GM12878 (cell line): ENCODE measurements at places on chromosomes 4 and X.

DNA sequence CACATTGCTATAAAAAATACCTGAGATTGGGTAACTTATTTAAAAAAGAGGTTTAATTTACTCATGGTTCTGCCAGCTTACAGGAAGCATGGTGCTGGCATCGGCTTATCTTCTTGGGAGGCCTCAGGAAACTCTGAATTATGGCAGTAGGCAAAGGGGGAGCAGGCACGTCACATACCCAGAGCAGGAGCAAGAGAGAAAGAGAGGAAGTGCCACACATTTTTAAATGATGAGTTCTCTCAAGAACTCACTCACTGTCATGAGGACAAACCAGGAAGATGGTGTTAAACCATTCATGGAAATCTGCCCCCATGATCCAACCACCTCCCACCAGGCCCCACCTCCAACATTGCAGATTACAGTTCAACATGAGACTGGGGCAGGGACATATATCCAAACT is 10.0 kb upstream of the AFF1 start:
- H3K36me3 ChIP-seq = no peaks in the 10 kb centered on the region
- peaks cover 13% of the 10 kb centered on the region for H3K4me1 ChIP-seq
- no peaks in the 10 kb centered on the region for H3K27me3 ChIP-seq
- no peak overlapping the region for H3K27ac ChIP-seq
- no peak overlapping the region for H3K4me3 ChIP-seq

DNA sequence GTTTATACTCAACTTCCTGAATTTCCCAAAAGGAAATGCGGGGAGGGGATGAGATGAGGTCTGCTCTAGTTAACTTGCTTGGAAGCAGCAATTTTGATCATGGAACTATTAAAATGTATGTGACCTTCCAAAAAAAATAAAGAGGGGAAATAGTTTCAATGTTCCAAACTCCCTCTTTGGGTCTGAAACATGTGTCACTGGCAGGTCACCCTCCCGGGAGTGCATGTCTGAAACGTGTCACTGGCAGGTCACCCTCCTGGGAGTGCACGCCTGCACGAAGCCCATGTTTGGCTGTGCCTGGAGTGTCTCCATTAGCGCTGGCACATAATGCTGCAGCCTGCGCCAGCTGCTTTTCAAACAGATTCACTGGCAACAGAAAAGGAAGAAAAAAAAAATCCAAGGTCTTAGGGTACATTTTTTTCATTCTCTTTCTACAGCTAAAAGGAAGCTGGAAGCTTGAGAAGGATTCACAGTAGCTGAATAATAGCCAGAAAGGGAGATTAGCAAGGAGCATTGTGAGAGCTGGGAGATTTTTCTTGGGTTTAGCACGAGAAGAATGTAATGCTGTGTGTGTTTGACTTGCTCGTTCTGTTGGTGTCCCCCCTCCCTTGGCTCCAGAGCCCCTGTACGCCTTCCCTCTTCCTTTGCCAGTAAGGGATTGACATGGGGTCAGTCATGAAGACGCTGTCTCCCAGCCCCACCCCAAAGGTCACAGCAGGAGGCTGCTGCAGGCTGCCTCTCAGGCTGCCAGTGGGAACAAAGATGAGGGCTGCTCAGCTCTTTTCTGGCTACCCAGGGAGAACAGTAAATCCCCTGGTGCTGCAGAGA is 39.2 kb upstream of the TLR3 start:
- H3K27me3 ChIP-seq = peaks cover 2% of the 10 kb centered on the region
- no peak for DNase-seq
- no peak overlapping the region for H3K27ac ChIP-seq
- H3K36me3 ChIP-seq = no peaks in the 10 kb centered on the region
- H3K4me3 ChIP-seq = no peak overlapping the region

GRCh38 chr4:8771666-8772065 is 100.0 kb downstream of the HMX1 start:
- no peaks in the 10 kb centered on the region for H3K4me1 ChIP-seq
- H3K27ac ChIP-seq = no peak overlapping the region
- DNase-seq = no peak
- H3K36me3 ChIP-seq = no peaks in the 10 kb centered on the region
- no peak overlapping the region for H3K4me3 ChIP-seq
- no peaks in the 10 kb centered on the region for H3K27me3 ChIP-seq

GRCh38 chr4:1854752-1855151 is 1.2 kb downstream of the LETM1 start:
- H3K36me3 ChIP-seq = no peaks in the 10 kb centered on the region
- no peak for DNase-seq
- H3K4me3 ChIP-seq = peak overlapping the region; percentile 95
- H3K4me1 ChIP-seq = peaks cover 21% of the 10 kb centered on the region

DNA sequence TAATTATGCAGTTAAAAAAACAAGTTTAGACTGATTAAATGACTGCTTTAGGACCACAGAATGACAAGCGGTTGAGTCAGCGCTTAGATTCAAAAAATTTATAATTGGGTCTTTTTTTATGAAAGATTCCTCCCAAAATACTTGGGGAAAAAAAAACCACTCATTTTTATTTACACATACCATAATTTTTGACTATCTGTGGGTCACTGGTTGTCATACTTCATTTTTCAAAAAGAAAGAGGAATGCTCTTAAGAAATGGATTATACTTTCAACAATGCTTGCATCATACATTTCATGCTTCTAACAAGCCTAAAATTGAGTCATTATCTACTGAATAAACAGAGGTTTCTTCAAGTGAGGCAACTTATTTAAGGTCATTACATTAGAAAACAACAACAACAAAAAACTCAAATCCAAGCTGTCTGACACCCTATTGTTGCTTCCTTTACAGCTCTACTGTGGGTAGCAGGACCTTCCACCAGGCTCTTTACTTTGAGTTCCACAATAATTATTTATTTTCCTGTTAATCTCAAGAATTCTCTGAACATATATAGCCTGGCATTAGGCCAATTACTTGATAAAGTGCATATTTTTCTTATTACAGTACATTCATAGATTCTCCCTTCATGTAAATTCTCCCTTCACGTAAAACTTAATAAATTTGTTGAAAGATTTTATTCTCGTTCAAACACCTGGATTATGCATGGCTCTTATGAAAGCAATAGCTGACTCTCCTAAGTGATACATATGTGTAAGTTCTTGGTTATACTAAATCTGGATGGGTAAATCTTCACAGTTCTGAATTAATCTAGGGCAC is 445.5 kb downstream of the PCDH10 start:
- H3K27me3 ChIP-seq = no peaks in the 10 kb centered on the region
- DNase-seq = no peak
- no peak overlapping the region for H3K4me3 ChIP-seq
- no peaks in the 10 kb centered on the region for H3K36me3 ChIP-seq
- no peaks in the 10 kb centered on the region for H3K4me1 ChIP-seq

DNA sequence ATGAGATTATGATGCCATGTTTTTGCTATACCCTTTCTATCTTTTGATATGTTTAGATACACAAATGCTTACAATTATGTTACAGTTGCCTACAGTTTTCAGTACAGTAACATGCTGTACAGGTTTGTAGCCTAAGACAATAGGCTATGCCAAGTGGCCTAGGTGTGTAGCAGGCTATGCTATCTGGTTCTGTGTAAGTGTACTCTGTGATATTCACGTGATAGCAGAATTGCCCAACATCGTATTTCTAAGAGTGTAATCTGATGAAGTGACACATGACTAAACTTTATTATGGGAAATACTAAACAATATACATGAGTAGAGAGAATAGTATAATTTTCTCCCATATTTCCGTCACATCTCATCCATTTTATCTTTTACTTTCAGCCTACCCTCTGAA is 97.0 kb downstream of the CLDN22 start:
- no peaks in the 10 kb centered on the region for H3K36me3 ChIP-seq
- no peaks in the 10 kb centered on the region for H3K4me1 ChIP-seq
- H3K4me3 ChIP-seq = no peak overlapping the region

- no peak overlapping the region; the same call in 1 of the 2 replicates for H3K27ac ChIP-seq
- H3K36me3 ChIP-seq = no peaks in the 10 kb centered on the region
- H3K27me3 ChIP-seq = no peaks in the 10 kb centered on the region
Measured at GRCh38 chrX:153983321-153983801, 10.8 kb downstream of the TMEM187 start.

DNA sequence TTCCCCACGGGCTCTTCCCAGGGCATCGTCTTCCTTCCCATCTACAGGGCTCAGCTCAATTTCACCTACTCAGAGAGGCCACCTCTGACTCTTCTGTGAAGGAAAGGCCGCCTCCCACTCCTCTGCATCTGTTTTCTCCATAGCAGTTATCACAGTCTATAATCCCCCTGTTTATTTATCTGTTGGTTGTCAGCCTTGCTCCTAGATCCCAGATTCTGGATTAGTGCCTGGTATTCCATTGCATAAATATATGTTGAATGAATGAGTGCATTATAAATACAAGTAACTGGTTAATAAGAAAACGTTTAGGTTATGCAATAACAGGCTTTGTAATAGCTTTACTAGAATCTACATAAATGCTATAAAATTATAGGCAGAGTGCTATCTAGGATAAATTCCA is 52.9 kb downstream of the NSG1 start:
- no peaks in the 10 kb centered on the region for H3K27me3 ChIP-seq
- H3K36me3 ChIP-seq = peaks cover 7% of the 10 kb centered on the region
- no peak overlapping the region for H3K27ac ChIP-seq
- DNase-seq = no peak

- no peak for DNase-seq
- no peaks in the 10 kb centered on the region for H3K27me3 ChIP-seq
- no peak overlapping the region for H3K4me3 ChIP-seq
- H3K36me3 ChIP-seq = no peaks in the 10 kb centered on the region
- H3K27ac ChIP-seq = no peak overlapping the region
Measured at GRCh38 chr4:55838952-55839351, 14.5 kb upstream of the EXOC1 start.

DNA sequence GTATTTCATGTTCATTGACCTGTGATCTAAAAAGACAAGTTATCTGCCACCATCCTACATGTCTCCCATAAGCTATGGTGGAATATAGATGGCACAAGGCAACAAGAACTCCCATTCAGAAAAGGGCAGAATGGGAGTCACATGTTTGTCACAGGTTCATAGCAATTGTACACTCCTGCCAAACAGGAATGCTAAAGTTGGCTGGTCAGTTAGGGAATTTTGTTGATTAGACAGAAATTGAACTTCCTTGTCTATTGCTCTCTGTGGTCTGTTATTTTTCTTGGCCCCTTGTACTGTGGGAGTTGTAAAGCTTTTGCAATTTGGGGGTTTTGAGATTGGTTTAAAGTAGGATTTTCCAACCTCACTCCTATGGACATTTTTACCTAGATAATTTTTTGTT is 101.7 kb upstream of the SOD3 start:
- DNase-seq = no peak
- no peaks in the 10 kb centered on the region for H3K4me1 ChIP-seq
- H3K27me3 ChIP-seq = peaks cover 4% of the 10 kb centered on the region
- no peak overlapping the region for H3K4me3 ChIP-seq
- no peak overlapping the region for H3K27ac ChIP-seq

GRCh38 chr4:62208921-62209320 is 1008.8 kb downstream of the ADGRL3 start:
- H3K27ac ChIP-seq = no peak overlapping the region
- no peaks in the 10 kb centered on the region for H3K36me3 ChIP-seq
- no peak for DNase-seq
- no peak overlapping the region for H3K4me3 ChIP-seq
- no peaks in the 10 kb centered on the region for H3K27me3 ChIP-seq

GRCh38 chr4:165763640-165764039 is 109.4 kb upstream of the TLL1 start:
- H3K27me3 ChIP-seq = no peaks in the 10 kb centered on the region
- H3K27ac ChIP-seq = no peak overlapping the region
- no peaks in the 10 kb centered on the region for H3K36me3 ChIP-seq
- DNase-seq = no peak

- no peaks in the 10 kb centered on the region for H3K36me3 ChIP-seq
- no peaks in the 10 kb centered on the region for H3K4me1 ChIP-seq
- no peak for DNase-seq
- H3K4me3 ChIP-seq = no peak overlapping the region
- H3K27ac ChIP-seq = no peak overlapping the region
- no peaks in the 10 kb centered on the region for H3K27me3 ChIP-seq
Measured at GRCh38 chr4:27009539-27009938, 148.9 kb downstream of the STIM2 start.

- no peak for DNase-seq
- no peak overlapping the region for H3K4me3 ChIP-seq
Measured at GRCh38 chr4:180422989-180423711, 1820.1 kb upstream of the TENM3 start.
